ENCODE measurements at places on chromosomes 5 and 9. TPM values are rescaled to one million over a fixed set of nuclear protein-coding genes. Genes with fewer than 3 reads are reported as not detected.

DNA sequence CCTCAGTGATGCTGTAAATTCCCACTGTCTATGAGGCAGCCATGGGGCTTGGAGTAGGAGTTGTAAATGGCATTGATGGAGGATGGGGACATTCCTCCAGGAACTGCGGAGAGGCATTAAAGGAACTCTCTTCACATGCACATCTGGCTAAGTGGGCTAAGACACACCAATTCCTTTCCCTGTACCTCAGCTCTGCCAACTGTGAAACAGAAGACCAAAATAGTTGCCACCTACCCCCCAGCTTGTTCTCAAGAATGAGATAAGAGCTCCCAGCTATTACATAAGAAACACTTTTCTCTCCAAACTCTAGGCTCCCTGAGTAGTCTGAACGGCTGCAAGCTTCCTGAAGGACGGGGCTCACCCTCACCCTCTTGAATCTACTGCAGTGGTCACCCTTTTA, 144.6 kb upstream of the SLC30A5 start:
- H3K27ac ChIP-seq = no peak overlapping the region
- no peak overlapping the region for H3K4me3 ChIP-seq
- H3K27me3 ChIP-seq = peaks cover 10% of the 10 kb centered on the region
- H3K4me1 ChIP-seq = peaks cover 5% of the 10 kb centered on the region
- no peaks in the 10 kb centered on the region for H3K36me3 ChIP-seq

- no peak overlapping the region for H3K27ac ChIP-seq
- H3K4me3 ChIP-seq = no peak overlapping the region
- no peaks in the 10 kb centered on the region for H3K4me1 ChIP-seq
- H3K27me3 ChIP-seq = no peaks in the 10 kb centered on the region
- DNase-seq = no peak
These were observed 131.7 kb downstream of the WDR41 start for GRCh38 chr5:77360381-77360780.

- no peak overlapping the region for H3K27ac ChIP-seq
- no peak for DNase-seq
- no peaks in the 10 kb centered on the region for H3K4me1 ChIP-seq
- no peaks in the 10 kb centered on the region for H3K27me3 ChIP-seq
- H3K4me3 ChIP-seq = no peak overlapping the region
- H3K36me3 ChIP-seq = no peaks in the 10 kb centered on the region
These were observed 153.4 kb upstream of the ADAMTS19 start for GRCh38 chr5:129306725-129307124.

DNA sequence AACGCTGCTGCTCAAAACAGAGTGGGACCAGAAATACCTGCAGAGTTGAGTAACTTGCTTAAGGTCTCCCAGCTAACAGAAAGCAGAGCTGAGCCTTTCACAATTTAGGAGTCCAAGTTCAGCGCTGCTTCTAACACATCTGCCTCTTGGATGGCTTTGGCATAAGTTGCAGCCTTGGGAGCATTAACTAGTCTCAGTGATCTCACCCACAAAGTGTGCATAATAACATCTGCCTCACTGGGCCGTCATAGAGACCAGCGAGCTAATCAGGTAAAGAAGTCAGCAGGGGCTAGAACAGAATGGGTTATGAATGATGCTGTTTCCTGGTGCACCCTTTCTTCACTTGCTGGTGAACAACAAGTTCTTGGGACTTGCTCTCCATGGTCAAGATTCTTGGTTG, 36.5 kb downstream of the WWC1 start:
- H3K4me3 ChIP-seq = no peak overlapping the region
- H3K27me3 ChIP-seq = no peaks in the 10 kb centered on the region
- no peak overlapping the region for H3K27ac ChIP-seq
- DNase-seq = no peak
- H3K4me1 ChIP-seq = peaks cover 30% of the 10 kb centered on the region
- H3K36me3 ChIP-seq = no peaks in the 10 kb centered on the region

GRCh38 chr5:74725331-74725730, 40.3 kb downstream of the HEXB start:
- DNase-seq = no peak
- H3K4me3 ChIP-seq = no peak overlapping the region
- H3K36me3 ChIP-seq = peaks cover 64% of the 10 kb centered on the region
- no peaks in the 10 kb centered on the region for H3K27me3 ChIP-seq
- H3K27ac ChIP-seq = no peak overlapping the region
- no peaks in the 10 kb centered on the region for H3K4me1 ChIP-seq

DNA sequence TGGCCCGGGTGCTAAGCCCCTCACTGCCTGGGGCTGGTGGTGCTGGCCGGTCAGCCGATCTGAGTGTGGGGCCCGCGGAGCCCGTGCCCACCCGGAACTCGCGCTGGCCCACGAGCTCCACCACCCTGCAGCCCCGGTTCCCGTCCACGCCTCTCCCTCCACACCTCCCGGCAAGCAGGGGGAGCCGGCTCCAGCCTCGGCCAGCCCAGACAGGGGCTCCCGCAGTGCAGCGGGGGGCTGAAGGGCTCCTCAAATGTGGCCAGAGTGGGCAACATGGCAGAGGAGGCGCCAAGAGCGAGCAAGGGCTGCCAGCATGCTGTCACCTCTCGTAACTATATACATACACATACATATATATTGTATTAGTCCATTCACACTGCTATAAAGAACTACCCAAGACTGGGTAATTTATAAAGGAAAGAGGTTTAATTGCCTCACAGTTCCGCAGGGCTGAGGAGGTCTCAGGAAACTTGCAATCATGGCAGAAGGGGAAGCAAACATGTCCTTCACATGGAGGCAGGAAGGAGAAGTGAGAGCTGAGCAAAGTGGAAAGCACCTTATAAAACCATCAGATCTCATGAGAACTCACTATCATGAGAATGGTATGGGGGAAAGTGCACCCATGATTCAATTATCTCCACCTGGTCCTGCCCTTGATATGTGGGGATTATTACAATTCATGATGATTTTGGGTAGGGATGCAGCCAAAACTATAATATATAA, 56.8 kb downstream of the LIX1 start:
- peaks cover 17% of the 10 kb centered on the region for H3K27me3 ChIP-seq
- H3K4me1 ChIP-seq = no peaks in the 10 kb centered on the region
- H3K4me3 ChIP-seq = no peak overlapping the region

DNA sequence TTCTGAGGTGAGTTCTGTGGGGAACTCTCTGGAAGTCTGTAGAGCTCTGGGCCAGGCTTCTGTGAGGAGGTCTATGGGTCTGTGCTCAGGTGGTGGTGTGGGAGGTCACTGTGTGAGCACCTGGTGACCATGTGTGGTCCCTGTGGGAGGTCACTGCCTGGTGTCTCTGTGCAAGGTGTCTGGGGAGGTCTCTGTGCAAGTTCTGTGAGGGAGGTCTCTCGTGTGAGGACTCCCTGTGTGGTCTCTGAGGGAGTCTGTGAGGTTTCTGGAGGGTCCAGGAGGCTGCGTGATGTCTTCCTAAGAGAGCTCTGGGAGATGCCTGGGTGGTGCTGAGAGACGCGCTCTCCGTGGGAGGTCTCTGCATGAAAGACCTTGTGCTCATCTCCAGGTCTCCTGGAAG, 6.0 kb upstream of the SPATA31E1 start:
- DNase-seq = no peak
- no peaks in the 10 kb centered on the region for H3K27me3 ChIP-seq
- peaks cover 14% of the 10 kb centered on the region for H3K4me1 ChIP-seq
- no peak overlapping the region for H3K27ac ChIP-seq

- H3K36me3 ChIP-seq = no peaks in the 10 kb centered on the region
- peaks cover 39% of the 10 kb centered on the region for H3K4me1 ChIP-seq
- DNase-seq = peak; percentile 90
- H3K4me3 ChIP-seq = peak overlapping the region; percentile 61
- peak overlapping the region; percentile 98 for H3K27ac ChIP-seq
These were observed 50.5 kb upstream of the COL5A1 start for GRCh38 chr9:134591082-134591571.

DNA sequence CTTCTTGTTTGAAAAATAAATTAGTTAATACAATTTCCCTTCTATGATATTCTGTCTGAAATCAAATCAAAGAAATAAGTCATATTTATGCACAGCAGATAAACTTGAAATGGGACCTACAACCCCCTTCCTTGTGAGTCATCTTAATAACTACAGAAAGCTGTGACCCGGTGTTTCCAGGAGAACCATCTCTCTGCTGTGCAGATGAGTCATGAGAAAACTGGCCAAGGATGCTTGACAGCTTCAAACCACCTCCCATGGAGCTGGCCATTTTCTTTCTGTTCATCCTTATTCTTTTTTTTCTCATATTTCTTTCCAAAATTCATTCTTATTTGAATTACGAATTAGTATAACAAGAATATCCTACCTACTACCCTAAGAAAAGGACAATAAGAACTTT, 43.4 kb upstream of the NR4A3 start:
- no peak overlapping the region for H3K4me3 ChIP-seq
- H3K4me1 ChIP-seq = peaks cover 3% of the 10 kb centered on the region
- no peaks in the 10 kb centered on the region for H3K36me3 ChIP-seq
- peaks cover 4% of the 10 kb centered on the region for H3K27me3 ChIP-seq
- H3K27ac ChIP-seq = no peak overlapping the region

GRCh38 chr5:52065182-52065581, 681.9 kb downstream of the ISL1 start:
- H3K36me3 ChIP-seq = no peaks in the 10 kb centered on the region
- H3K4me3 ChIP-seq = no peak overlapping the region
- no peak for DNase-seq
- H3K27me3 ChIP-seq = no peaks in the 10 kb centered on the region
- no peak overlapping the region for H3K27ac ChIP-seq

DNA sequence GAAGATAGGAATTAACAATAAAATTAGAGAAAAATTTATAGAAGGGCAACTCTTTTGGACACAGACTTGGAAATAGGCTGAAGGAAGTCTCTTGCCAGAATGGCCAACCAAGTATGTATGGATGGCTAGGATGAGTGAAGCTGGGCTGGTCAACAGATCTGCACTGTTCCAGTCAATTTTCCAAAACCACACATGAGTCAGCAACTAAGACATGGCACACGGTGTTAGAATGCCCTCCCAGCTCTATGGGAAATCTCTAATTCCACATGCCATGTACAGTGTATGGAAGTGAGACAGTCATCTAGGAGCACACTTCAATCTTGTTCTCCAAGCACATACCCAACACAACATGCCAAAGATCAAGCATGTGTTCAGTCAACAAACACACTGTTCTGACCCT, 129.6 kb downstream of the GLIS3 start:
- no peak overlapping the region for H3K27ac ChIP-seq
- no peaks in the 10 kb centered on the region for H3K27me3 ChIP-seq
- H3K36me3 ChIP-seq = no peaks in the 10 kb centered on the region

DNA sequence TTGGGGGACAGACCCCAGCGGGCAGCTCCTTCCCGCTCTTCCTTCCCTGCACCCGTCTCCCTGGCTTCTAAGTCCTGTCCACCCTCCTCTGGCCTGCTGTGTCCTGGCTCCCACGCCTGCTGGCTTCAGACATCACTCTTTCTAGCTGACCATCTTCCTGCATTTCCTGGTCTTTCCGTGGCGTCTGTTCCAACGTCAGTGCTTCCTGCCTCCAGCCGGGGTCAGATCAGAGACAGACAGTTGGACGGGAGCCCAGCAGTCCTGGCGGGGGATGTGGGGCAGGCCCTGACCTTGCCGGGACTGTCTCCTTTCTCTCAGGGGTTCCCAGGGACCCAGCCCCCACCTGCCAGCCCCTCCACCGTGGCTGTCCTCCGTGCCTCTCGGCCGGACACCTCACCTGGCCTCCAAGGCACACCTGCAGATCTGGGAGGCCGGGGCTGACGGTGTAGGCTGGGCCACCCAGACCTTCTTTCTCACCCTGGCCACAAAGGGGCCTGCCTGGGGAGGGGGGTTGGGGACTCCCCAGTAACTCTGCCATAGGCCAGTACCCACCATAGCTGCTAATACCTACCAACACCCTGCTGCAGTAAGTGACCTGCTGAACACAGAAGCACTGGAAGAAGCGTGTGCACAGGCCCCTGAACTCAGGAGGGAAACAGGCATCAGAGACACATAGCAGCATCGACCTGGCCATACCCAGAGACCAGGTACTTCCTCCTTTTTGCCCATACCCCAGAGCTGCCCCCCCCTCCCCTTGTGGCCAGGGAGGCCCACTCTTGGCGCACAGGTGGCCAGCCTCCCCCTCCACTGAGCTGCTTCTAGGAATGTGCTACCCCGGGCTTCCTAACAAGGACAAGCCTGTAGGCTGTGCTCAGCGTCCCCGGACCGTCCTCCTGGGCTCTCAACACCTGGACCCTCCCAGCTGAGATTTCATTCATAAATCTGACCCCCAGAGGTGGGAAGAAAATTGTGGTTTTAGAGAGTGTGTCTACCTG, 5.1 kb downstream of the NRARP start:
- H3K27ac ChIP-seq = no peak overlapping the region
- no peak for DNase-seq
- no peaks in the 10 kb centered on the region for H3K36me3 ChIP-seq
- no peak overlapping the region for H3K4me3 ChIP-seq

DNA sequence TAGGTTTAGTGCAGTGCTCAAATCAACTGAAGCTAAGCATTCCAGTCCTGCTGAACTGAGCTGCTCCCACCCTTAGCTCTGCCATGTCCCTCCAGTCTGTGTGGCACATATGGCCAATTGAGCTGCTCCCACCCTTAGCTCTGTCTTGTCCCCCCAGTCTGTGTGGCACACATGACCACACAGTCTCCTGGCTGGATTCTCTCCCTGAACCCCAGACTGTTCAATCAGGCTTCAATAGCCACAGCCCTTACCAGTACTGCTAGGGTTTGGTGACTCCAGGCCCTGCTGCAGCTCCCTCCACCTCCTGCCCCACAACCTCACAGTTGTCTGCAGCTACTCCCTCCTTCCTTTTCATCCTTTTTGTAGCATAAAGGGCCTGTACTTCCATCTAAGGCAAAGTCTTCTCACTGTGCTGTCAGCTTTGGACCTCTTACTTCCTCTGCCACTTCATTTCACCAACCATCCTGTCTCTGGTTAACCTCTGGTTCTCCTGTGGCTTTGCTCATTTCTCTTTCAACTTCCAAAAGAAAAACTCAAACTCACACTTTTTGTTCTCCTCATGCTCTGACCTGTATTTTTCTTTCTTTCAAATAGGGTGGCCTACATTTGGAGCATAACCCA, 50.8 kb downstream of the ADAMTS12 start:
- H3K27me3 ChIP-seq = no peaks in the 10 kb centered on the region
- H3K27ac ChIP-seq = no peak overlapping the region
- no peaks in the 10 kb centered on the region for H3K36me3 ChIP-seq
- no peak for DNase-seq
- no peak overlapping the region for H3K4me3 ChIP-seq

DNA sequence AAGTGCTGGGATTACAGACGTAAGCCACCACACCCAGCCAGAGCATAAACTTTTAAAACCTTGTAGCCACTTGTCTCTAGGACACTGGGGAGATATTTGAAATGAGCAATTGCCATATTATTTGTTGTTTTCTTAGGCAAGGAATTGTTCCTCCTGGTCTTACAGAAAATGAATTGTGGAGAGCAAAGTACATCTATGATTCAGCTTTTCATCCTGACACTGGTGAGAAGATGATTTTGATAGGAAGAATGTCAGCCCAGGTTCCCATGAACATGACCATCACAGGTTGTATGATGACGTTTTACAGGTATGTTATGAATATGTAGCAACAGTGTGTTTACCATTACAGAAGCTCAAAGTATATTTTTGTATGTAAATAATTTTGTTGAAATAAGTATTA, 30.5 kb downstream of the SFXN1 start:
- H3K36me3 ChIP-seq = peaks cover 50% of the 10 kb centered on the region
- no peak overlapping the region for H3K4me3 ChIP-seq
- no peak overlapping the region for H3K27ac ChIP-seq
- no peaks in the 10 kb centered on the region for H3K27me3 ChIP-seq
- no peaks in the 10 kb centered on the region for H3K4me1 ChIP-seq
- no peak for DNase-seq

The SLC34A1 gene
- not detected for total RNA-seq

The ADAMTSL2 gene
- total RNA-seq = under 0.01 TPM

The WNT8A gene
- not detected for total RNA-seq

The FABP6 gene
- not detected for total RNA-seq

The PIP5K1B gene
- not detected for total RNA-seq

The FAM221B gene
- not detected for total RNA-seq

The GCNT1 gene
- total RNA-seq = 78.4 TPM

The IFNE gene
- 3.6 TPM for total RNA-seq
